ENCODE measurements at places on chromosomes 16 and 17. TPM values are rescaled to one million over a fixed set of nuclear protein-coding genes. Genes with fewer than 3 reads are reported as not detected.

The CIBAR2 gene
- total RNA-seq, result not detected

The SCIMP gene
- not detected for total RNA-seq

The KRT15 gene
- total RNA-seq, result 0.67 TPM

The C17orf78 gene
- not detected for total RNA-seq

The KRTAP3-1 gene
- not detected for total RNA-seq

The MEAK7 gene
- total RNA-seq, result 11.3 TPM

The TSNAXIP1 gene
- 1.2 TPM for total RNA-seq

The PRSS33 gene
- not detected for total RNA-seq

The MARVELD3 gene
- total RNA-seq, result not detected

The GUCY2D gene
- total RNA-seq, result not detected

The TEKT1 gene
- not detected for total RNA-seq

The EFCAB13 gene
- total RNA-seq, result 3.4 TPM

The MT1A gene
- 23.9 TPM for total RNA-seq

The RHBDL3 gene
- total RNA-seq, result not detected

The CDYL2 gene
- total RNA-seq, result 1.3 TPM

The TMEM92 gene
- 0.15 TPM for total RNA-seq

The ZNF385C gene
- not detected for total RNA-seq

The CMTR2 gene
- 15.0 TPM for total RNA-seq

The ZP2 gene
- not detected for total RNA-seq

The EVPL gene
- not detected for total RNA-seq

The TEX19 gene
- not detected for total RNA-seq

The DLX4 gene
- total RNA-seq, result not detected

The C16orf92 gene
- not detected for total RNA-seq

The TM4SF5 gene
- not detected for total RNA-seq

The DHRS7C gene
- total RNA-seq, result not detected

The ATP2A1 gene
- total RNA-seq, result 0.15 TPM
